ENCODE measurements at places on chromosomes 5 and 9.

- no peak for DNase-seq
These were observed 68.9 kb upstream of the EQTN start for GRCh38 chr9:27365707-27366376.

DNA sequence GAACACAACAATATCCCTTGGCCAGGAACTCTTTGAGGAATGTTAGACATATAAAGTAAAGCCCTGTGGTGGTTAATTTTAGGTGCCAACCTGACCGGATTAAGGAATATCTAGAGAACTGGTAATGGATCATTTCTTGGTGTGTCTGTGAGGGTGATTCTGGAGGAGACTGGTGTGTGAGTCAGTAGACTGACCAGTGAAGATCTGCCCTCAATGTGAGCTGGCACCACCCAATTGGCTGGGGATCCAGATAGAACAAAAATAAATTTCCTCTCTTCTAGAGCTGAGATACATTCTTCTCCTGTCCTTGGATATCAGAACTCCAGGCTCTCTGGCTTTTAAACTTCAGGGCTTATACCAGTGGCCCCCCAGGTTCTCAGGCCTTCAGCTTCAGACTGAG lies 56.2 kb upstream of the TNPO1 start:
- DNase-seq = no peak

- DNase-seq = no peak
These were observed 62.8 kb downstream of the TLE1 start for GRCh38 chr9:81626511-81626910.

DNA sequence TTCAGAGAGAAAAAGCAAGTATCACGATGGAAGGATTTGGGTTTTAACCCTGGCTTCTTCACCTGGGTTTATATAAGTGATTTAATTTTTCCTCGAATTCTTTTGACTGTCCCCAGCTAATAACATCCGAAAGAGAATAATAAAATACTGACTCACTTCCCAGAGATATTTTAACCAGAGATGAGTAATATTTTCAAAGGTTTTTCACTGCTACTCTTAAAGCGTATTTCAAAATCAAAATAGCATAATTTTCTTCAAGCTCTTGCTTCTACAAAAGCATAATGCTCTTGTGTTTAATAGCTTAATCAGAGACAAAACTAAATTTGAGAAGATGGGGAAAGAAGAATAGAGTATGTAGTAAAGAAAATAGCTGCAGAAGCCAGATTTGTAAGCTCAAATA lies 215.2 kb upstream of the PTGER4 start:
- no peak for DNase-seq

GRCh38 chr5:127860291-127860690 lies 157.1 kb downstream of the CCDC192 start:
- no peak for DNase-seq
